Osteocyte (in vitro differentiated cells): ENCODE measurements at places on chromosomes 3 and 15.

- no peak for DNase-seq
Observed at GRCh38 chr15:77836121-77836692, 203.5 kb upstream of the LINGO1 start.

DNA sequence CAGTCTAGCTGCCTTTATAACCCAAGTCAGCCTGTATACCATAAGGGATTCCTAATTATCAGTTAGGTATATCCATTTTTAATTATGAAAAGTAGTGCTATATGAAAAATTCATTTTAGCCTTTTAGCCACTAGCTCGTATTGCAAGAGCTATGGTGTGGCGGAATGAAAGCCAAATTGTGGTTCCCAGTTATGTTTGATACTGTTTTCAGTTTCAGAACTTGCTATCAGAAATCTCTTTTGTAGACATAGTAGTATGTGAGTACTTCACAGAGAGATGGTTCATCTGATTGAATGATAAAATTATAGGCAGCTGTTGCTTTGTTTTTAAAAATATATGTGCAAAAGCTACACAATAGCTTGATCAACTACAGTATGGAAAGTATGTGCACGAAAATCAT lies 134.6 kb downstream of the SLC25A26 start:
- DNase-seq: no peak

GRCh38 chr3:143479727-143480126 lies 360.2 kb downstream of the CHST2 start:
- DNase-seq: no peak

GRCh38 chr3:25661694-25662437 lies 2.8 kb downstream of the TOP2B start:
- DNase-seq: no peak

DNA sequence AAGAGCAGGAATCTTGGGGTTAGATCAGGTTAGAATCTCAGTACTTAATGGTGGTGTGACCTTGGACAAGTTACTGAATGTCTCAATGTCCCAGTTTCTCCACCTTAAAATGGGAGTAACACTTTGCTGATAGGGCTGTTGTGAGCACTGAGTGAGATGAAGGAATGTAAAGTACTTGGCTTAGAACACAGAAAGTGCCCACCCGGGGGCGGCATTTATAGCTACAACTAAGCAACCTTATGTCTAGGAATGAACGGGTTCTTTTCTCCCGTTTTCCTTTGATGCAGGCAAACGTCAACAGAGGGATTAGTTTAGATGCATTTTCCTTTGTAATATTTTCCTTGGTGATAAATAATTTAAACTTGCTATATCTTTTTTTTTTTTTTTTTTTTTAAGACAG lies 176.6 kb downstream of the USP13 start:
- no peak for DNase-seq

GRCh38 chr15:78088773-78089080 lies 3.6 kb upstream of the SH2D7 start:
- no peak for DNase-seq

DNA sequence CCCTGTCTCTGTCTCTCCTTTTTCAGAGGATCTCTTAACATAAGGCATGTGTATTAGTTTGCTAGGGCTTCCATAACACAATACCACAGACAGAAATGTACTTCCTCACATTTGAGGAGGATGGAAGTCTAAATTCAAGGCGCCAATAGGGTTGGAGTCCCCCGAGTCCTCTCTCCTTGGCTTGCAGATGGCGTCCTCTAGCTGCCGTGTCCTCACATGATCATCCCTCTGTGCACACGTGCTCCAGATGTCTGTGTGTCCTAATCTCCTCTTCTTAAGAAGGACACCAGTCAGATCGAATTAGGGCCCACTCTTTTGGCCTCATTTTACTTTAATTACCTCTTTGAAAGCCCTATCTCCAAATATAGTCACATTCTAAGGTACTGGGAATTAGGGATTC lies 23.0 kb upstream of the BFSP2 start:
- DNase-seq: no peak
